LoVo (cell line): ENCODE measurements at places on chromosomes 6 and 20.

DNA sequence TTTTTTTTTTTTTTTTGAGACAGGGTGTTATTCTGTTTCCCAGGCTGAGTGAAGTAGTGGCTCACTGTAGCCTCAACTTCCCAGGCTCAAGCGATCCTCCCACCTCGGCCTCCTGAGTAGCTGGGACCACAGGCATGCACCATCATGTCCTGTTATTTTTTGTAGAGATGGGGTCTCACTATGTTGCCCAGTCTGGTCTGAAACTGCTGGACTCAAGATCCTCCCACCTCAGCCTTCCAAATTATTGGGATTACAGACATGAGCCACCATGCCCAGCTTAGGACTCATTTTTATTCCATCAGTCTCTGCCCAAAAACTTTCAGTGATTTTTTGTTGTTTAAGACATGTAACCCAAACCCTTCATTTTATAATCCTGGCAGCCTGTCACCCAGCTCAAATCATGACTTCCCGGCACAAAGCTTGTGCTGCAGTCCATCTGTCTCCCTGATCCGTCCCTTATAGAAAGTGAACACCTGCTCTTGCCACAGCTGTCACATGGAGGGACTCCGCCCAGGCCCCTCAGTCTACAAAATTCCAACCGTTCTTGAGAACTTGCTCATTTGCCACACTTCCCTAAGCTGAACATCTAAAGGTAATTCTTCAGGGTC, 183.9 kb upstream of the JARID2 start:
- DNase-seq, result no peak

DNA sequence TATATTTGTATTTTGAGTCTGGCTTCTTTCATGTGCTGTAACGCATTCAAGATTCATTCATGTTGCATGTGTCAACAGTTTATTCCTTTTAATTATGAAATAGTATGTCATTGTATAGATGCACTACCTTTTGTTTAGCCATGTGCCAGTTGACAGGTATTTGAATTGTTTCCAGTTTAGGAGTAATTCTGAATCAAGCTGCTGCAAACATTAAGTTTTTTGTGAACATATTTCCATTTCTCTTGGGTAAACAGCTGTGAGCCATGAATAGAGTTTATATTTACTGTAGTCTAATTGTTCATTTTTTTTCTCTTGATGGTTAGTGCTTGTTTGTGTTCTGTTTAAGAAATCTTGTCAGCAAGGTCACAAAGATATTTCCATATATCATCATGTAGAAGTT, 142.4 kb upstream of the RIPOR2 start:
- DNase-seq, result no peak

GRCh38 chr20:10565922-10566897, 107.6 kb downstream of the JAG1 start:
- peak; percentile 73 for DNase-seq

GRCh38 chr6:134584847-134585516, 267.1 kb upstream of the SGK1 start:
- DNase-seq, result no peak

- peak; percentile 1 for DNase-seq
Measured at GRCh38 chr6:89475634-89476033, 42.7 kb downstream of the ANKRD6 start.

DNA sequence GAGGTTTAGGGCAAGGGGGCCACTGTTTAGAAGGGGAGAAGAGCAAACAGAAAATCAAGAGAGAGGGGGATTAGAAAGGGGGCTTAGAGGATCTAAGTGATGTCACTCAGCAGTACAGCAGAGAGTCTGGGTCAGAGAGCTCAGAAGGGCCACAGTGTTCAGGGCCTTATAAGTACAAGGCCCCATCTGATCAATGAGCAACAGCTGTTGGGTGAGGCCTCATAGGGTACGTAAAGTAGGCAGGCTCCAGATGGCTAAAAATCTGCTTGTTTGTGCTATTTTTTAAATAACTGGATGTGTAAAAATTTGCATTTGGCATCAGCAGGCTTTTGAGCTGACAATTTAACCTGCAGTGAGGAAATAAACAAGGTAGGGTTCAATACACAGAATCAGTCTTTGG, 149.8 kb downstream of the SH3BGRL2 start:
- no peak for DNase-seq

DNA sequence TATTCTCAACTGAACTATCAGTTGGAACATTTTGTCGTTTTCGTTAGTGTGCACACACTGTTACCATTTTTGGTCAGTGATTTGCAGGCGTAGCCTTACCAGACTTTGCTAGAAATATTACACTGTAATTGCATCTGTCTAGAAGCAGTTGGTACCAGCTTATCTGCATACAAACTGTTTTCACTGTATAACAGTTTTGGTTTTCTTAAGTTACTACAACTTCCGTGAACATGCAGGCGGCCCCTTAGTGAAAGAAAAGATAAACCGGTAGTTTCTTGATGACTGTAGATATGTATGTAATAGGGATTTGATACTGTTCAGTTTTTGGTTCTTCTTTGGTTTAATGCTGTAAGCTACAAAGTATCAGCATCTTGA, 1.3 kb downstream of the DSTN start:
- no peak for DNase-seq

DNA sequence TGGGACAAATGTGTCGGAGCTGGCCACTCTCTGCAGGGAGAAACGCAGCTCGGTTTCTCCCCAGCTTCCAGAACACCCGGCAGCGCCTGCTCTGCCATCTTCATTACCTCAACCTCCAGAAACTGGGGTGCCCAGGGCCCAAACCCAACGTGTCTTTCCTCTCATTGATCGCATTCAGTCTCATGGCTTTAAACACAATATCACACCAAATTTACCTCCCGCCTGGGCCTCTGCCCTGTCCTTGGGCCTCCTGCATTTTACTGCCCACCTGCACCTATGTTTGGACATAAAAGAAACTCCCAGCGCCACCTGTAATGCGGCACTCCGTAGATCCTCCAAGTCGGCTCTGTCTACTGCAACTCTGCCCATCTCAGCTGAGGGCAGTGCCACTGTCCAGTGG, 22.2 kb downstream of the SERPINB6 start:
- DNase-seq, result no peak

DNA sequence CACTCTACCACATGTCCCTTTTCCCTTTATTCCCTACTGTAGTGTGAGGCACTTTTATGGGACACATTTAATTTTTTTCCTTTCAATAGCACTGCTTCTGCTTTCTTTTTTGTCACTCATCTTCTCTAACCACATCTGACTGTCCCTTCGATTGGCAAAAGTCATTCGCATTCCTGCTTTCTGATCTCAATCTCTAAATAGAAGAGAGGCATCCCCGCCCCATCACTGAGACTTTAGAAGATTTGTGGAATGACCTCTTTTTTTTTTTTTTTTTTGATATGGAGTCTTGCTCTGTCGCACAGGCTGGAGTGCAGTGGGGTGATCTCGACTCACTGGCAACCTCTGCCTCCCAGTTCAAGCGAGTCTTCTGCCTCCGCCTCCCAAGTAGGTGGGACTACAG, 9.1 kb downstream of the ZNF292 start:
- DNase-seq, result no peak

DNA sequence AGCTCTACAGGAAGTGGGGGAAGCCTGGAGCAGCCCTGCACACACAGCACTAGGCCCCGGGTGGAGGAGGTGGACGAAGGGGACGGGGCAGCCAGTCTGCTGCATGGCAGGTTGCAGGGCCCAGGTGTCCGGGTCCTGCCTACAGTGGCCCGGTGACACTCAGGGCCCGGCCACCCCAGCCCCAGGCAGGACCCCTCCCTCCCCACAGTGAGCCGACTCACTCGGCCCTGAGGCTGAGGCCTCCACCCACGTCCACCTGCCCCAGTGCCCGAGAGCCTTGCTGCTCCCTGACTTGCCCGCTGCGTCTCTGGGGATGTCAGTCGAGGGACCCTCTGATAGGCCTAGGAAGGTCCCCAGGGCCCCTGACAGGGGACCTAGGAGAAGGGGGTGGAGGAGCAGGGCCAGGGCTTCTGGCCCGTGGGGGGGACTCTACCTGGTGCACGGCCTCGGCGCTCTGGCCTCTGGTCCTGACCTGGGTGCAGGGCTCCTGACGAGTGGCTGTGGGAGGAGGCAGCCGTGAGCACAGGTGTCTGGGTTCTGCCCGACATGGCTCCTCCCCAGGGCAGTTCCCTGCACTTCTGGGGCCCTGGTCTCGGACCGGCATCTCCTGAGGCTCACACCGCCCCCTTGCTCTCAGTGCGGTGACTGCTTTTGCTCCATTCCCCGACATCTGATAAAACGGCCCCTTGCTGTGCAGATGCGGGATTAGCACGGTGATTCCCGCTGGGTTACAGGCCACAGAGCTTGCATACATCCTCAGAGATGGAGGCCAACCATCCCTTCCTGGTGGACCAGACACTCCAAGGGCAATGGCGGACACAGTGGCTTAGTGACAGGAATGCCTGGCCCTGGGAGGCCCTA, 20.1 kb downstream of the FRMD1 start:
- DNase-seq, result no peak

- DNase-seq, result no peak
Measured at GRCh38 chr6:55176958-55177357, 2.6 kb downstream of the HCRTR2 start.

GRCh38 chr6:143734641-143735063, 56.9 kb downstream of the PHACTR2 start:
- DNase-seq, result no peak

DNA sequence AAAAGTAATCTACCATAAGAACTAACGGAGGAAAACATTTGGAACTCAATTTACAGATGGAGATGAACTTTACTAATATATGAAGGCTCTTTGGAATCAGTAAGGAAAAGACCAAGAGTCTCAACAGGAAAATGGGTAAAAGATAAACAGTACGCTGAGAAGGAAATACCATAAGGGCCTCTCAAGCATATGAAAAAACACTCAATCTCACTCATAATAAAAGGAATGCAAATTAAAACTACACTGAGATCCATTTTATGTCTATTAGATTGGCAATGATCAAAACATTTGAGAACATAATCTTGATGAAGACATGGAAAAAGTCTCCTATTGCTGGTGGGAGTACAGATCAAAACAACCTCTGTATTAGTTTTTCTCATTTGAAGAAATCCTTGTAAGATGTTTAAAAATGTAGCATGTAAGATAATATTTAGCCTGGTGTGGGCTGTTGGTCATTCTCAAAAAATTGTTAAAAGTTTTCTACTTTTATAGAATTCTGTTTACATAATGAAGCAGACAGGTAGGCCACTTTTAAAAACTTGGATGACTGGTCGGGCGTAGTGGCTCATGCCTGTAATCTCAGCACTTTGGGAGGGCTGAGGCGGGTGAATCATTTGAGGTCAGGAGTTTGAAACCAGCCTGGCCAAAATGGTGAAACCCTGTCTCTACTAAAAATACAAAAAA, 14.5 kb downstream of the REV3L start:
- no peak for DNase-seq

GRCh38 chr6:43405354-43405753, 22.0 kb upstream of the ABCC10 start:
- no peak for DNase-seq

GRCh38 chr20:33645072-33645358, 17.1 kb upstream of the C20orf144 start:
- no peak for DNase-seq

GRCh38 chr6:130788954-130789353, 38.3 kb upstream of the SMLR1 start:
- DNase-seq, result no peak

- DNase-seq, result peak; percentile 26
Measured at GRCh38 chr20:62832212-62832922, 15.5 kb downstream of the COL9A3 start.

DNA sequence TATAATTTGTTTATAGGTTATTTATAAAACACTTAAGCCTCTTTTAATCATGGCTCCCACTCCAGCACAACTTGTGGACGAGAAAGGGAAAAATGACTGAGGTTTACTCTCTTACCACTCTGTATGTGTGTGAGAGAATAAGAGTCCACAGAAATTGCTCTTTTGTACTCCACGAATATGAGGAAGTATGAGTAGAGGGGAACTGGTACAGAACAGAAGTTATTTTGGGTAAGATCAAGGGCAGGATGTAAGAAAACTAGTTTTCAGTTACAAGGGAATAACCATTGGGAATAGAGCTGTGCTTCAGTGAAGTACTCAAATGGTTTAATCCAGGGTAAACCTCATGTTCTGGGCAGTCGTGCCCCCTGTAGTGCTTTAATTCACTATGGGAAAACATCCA, 72.6 kb downstream of the REV3L start:
- no peak for DNase-seq

GRCh38 chr6:50966532-50966931, 147.9 kb downstream of the TFAP2B start:
- no peak for DNase-seq

DNA sequence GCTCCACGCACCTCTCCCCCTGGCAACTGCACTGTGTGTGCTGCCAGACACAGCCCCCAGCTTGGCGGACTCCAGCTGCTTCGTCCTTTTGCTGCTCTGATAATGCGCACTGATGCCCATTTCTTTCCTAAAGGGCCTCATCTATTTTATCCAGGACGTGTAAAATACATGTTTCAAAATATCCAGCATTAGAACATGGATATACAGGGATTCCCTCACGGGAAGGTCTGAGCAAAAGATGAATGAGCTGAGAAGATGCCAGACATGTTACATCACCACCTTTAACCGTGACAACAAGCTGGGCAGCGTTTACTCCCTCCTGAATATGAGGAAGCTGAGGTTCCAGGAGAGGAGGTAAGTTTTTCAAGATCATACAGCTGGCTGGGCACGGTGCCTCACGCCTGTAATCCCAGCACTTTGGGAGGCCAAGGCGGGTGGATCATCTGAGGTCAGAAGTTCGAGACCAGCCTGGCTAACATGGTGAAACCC, 32.8 kb downstream of the TNXB start:
- no peak for DNase-seq

GRCh38 chr6:164258421-164258820, 843.9 kb downstream of the QKI start:
- DNase-seq, result no peak

DNA sequence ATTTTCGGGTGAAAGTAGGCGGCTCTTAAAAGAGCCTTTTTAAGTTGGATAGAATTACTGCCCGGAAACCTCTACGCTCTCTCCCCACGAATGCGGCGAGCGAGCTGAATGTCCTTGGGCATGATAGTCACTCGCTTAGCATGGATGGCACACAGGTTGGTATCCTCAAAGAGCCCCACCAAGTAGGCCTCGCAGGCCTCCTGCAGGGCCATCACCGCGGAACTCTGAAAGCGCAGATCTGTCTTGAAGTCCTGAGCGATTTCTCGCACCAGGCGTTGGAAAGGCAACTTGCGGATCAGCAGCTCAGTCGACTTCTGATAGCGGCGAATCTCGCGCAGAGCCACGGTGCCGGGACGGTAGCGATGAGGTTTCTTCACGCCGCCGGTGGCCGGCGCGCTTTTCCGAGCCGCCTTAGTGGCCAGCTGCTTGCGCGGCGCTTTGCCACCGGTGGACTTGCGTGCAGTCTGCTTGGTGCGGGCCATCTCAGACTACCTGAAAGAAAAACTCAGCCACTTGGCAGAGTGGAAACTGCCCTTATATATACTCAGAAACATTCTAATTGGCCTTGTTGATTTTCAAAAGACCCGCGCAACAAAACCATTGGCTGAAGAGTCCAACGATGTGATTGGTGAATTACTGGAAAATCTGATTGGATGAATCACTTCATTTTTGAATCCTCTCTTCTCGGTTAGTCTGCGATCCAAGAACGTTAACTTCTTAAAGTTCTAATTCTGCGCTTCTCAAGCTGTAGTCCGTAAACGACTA, 93.9 kb upstream of the BTN3A2 start:
- peak; percentile 89 for DNase-seq
